Activated gamma-delta T cell (primary cell): ENCODE measurements at places on chromosomes 13 and 19.
A peak's percentile ranks its signal among the peaks of the same experiment; 100 is the strongest.

GRCh38 chr13:113275387-113275786 lies 21.7 kb upstream of the LAMP1 start:
- no peak for DNase-seq

- no peak for DNase-seq
Observed at GRCh38 chr13:33348366-33348765, 62.8 kb upstream of the STARD13 start.

GRCh38 chr13:110897014-110897413 lies 17.9 kb downstream of the ANKRD10 start:
- DNase-seq = no peak

DNA sequence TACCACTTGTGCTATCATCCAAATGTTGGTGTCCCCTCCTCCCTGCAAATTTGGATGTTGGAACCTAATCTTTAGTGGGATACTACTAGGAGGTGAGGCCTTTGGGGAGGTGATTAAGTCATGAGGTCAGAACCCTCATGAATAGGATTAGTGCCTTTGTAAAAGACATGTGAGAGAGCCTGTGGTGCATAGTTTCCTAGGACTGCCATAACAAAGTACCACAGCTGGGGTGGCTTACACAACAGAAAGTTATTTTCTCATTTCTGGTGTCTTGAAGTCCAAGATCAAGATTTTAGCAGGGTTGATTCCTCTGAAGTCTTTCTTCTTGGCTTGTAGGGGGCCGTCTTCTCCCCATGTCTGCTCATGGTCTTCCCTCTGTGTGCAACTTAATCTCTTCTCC lies 562.6 kb upstream of the ARGLU1 start:
- DNase-seq = no peak

DNA sequence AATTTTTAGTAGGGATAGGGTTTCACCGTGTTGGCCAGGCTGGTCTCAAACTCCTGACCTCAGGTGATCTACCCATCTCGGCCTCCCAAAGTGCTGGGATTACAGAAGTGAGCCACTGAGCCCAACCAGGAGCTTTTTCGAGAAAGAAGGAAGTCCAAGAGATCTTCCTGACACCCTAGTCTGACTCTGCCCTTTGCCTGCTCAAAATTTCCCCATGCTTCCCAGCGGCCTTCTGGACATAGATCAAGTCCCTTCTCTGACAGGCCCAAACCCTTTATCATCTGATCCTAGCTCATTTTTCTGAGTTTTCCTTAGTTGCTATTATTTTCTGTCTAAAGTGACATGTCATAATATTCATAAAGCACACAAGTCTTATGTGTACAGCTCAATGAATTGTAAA lies 1.5 kb upstream of the BAX start:
- no peak for DNase-seq

GRCh38 chr19:7488736-7489353 lies at the start of gene PEX11G:
TSS of gene PEX11G (minus strand) at chr19:7489035. CDS start at chr19:7489010, 25 bp downstream.
- peak; percentile 87 for DNase-seq

GRCh38 chr19:48879025-48879637 lies 6.9 kb downstream of the PPP1R15A start:
- DNase-seq = no peak

GRCh38 chr13:94028234-94028633 lies 451.2 kb downstream of the DCT start:
- DNase-seq = no peak

GRCh38 chr13:22288496-22288895 lies 617.6 kb downstream of the FGF9 start:
- no peak for DNase-seq

DNA sequence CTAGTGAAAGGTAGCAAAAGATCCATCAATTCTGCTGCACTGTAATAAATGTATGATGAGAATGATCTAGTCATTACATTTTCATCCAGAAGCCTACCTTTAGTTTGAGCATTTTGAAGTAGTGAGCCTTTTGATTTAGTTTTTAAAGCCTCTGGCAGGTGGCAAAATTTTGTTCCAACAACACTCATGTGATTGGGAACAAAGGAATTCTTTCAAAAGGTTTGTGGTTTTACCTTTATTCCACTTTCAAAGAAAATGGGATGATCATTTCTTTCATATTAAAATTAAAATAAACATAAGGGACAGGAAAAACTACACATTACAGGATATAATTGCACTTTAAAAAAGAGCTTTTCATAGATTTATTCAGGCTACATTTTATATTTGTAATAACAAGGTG lies 260.2 kb downstream of the DACH1 start:
- no peak for DNase-seq

DNA sequence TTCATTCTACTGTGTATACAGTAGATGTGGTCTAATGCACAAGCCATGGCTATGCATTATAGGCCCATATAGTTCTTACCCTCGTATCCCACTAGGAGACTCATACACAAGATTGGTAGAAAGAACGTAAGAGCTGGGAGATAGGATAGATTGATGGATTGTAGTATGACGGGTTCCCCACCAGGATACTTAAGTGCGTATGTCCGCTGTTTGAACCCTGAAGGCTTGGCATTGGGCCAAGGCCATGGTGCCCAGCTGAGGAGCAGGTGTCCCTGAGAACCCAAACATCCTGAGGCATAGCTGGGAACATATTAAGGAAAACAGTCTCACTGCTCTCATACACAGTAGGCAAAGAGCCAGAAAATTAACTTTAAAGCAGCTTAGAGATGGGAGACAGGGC lies 617.5 kb upstream of the KLF12 start:
- no peak for DNase-seq

- DNase-seq = no peak
Observed at GRCh38 chr19:11673608-11674041, 65.1 kb downstream of the ZNF823 start.
